ENCODE measurements at places on chromosomes 5 and 9. TPM values are rescaled to one million over a fixed set of nuclear protein-coding genes. Genes with fewer than 3 reads are reported as not detected.

FIBCD1 gene
- not detected for polyA plus RNA-seq

CHSY3 gene
- 18.1 TPM for polyA plus RNA-seq

BRINP1 gene
- 0.64 TPM for polyA plus RNA-seq

PTAR1 gene
- polyA plus RNA-seq, result 10.8 TPM

NRG2 gene
- 1.5 TPM for polyA plus RNA-seq

ADRA1B gene
- polyA plus RNA-seq, result 3.5 TPM

CDC20B gene
- polyA plus RNA-seq, result 0.12 TPM

ACTBL2 gene
- polyA plus RNA-seq, result 0.17 TPM

PRSS3 gene
- 1.5 TPM for polyA plus RNA-seq

FBXW11 gene
- polyA plus RNA-seq, result 26.7 TPM

WDR5 gene
- polyA plus RNA-seq, result 20.9 TPM

RBM18 gene
- 22.0 TPM for polyA plus RNA-seq

ACOT12 gene
- polyA plus RNA-seq, result 2.9 TPM

EQTN gene
- polyA plus RNA-seq, result not detected

CCNJL gene
- polyA plus RNA-seq, result 10.8 TPM

EPB41L4B gene
- 12.2 TPM for polyA plus RNA-seq

RETREG1 gene
- 24.0 TPM for polyA plus RNA-seq

CTSV gene
- polyA plus RNA-seq, result 98.8 TPM

CER1 gene
- polyA plus RNA-seq, result not detected

SH2D3C gene
- polyA plus RNA-seq, result 2.2 TPM

PFN3 gene
- polyA plus RNA-seq, result not detected

PLPP7 gene
- polyA plus RNA-seq, result 0.92 TPM

ADAMTS6 gene
- 5.9 TPM for polyA plus RNA-seq

HTR1A gene
- not detected for polyA plus RNA-seq

S1PR3 gene
- 13.2 TPM for polyA plus RNA-seq

FRMD3 gene
- 3.7 TPM for polyA plus RNA-seq

LCN15 gene
- polyA plus RNA-seq, result 1.4 TPM

CRHBP gene
- 0.77 TPM for polyA plus RNA-seq

SLC6A7 gene
- 0.39 TPM for polyA plus RNA-seq

IL3 gene
- not detected for polyA plus RNA-seq

BASP1 gene
- polyA plus RNA-seq, result 175 TPM

SLC25A2 gene
- not detected for polyA plus RNA-seq

FGF10 gene
- polyA plus RNA-seq, result 2.9 TPM

NR5A1 gene
- polyA plus RNA-seq, result 0.13 TPM

SV2C gene
- 0.04 TPM for polyA plus RNA-seq

DEPDC1B gene
- 9.0 TPM for polyA plus RNA-seq

TMEM171 gene
- 2.0 TPM for polyA plus RNA-seq

PLPPR1 gene
- polyA plus RNA-seq, result 0.27 TPM

GNA14 gene
- polyA plus RNA-seq, result 1.2 TPM

SPRY4 gene
- polyA plus RNA-seq, result 4.3 TPM

TXNDC8 gene
- polyA plus RNA-seq, result not detected

FRRS1L gene
- 2.6 TPM for polyA plus RNA-seq

CD74 gene
- 103 TPM for polyA plus RNA-seq
